A549 treated with GW870086 at 1 μM for 4 hours (cell line): ENCODE measurements at places on chromosomes 2 and 18. TPM values are rescaled to one million over a fixed set of nuclear protein-coding genes. Genes with fewer than 3 reads are reported as not detected.

Gene UGT1A4
- total RNA-seq: not detected in 5 replicates

Gene SLC4A3
- total RNA-seq: 2.0 to 3.4 TPM (median 3.0 TPM) in 5 replicates

Gene FAM117B
- total RNA-seq: 1.8 to 2.4 TPM (median 2.3 TPM) in 5 replicates

Gene NT5DC4
- total RNA-seq: not detected in 5 replicates

Gene CAMKMT
- total RNA-seq: 2.8 to 5.3 TPM (median 3.8 TPM) in 5 replicates

Gene SEMA4F
- 8.1 to 12.2 TPM (median 10.4 TPM) in 5 replicates for total RNA-seq

Gene SLC9A4
- total RNA-seq: not detected in 5 replicates

Gene REG3A
- total RNA-seq: not detected in 5 replicates

Gene HOXD8
- total RNA-seq: 4.4 to 6.2 TPM (median 4.8 TPM) in 5 replicates

Gene MATN3
- 11.4 to 19.0 TPM (median 17.5 TPM) in 5 replicates for total RNA-seq

Gene TLX2
- total RNA-seq: 0.19 to 0.36 TPM (median 0.28 TPM) in 5 replicates

Gene RESP18
- total RNA-seq: not detected in 5 replicates

Gene COBLL1
- total RNA-seq: 3.9 to 5.8 TPM (median 4.6 TPM) in 5 replicates

Gene RND3
- 44.2 to 54.3 TPM (median 48.1 TPM) in 5 replicates for total RNA-seq

Gene POTEI
- total RNA-seq: 0.07 TPM in 1 of 5 replicates, not detected in the others

Gene TMEM169
- total RNA-seq: 0.31 to 0.64 TPM (median 0.42 TPM) in 5 replicates

Gene ANKRD44
- 1.2 to 3.2 TPM (median 2.2 TPM) in 5 replicates for total RNA-seq

Gene ABCB11
- 0.01 to 0.05 TPM (median 0.03 TPM) in 4 of 5 replicates, not detected in the other for total RNA-seq

Gene TXNDC2
- total RNA-seq: 0.08 to 0.22 TPM (median 0.14 TPM) in 4 of 5 replicates, not detected in the other

Gene ABCG8
- not detected in 5 replicates for total RNA-seq

Gene MYL12B
- total RNA-seq: 393 to 421 TPM (median 397 TPM) in 5 replicates

Gene CPO
- not detected in 5 replicates for total RNA-seq

Gene RSAD2
- total RNA-seq: 0.13 to 0.30 TPM (median 0.25 TPM) in 5 replicates

Gene INHA
- total RNA-seq: 0.18 to 0.47 TPM (median 0.36 TPM) in 5 replicates

Gene CELF4
- not detected in 5 replicates for total RNA-seq

Gene M1AP
- not detected in 5 replicates for total RNA-seq

Gene MYO1B
- 46.9 to 66.5 TPM (median 52.4 TPM) in 5 replicates for total RNA-seq

Gene FN1
- total RNA-seq: 166 to 254 TPM (median 186 TPM) in 5 replicates

Gene LOXL3
- total RNA-seq: 0.21 to 0.64 TPM (median 0.37 TPM) in 5 replicates

Gene C2orf66
- 0.12 TPM in 1 of 5 replicates, not detected in the others for total RNA-seq

Gene FHOD3
- total RNA-seq: 2.6 to 3.9 TPM (median 3.3 TPM) in 5 replicates

Gene IL1R2
- 0.72 to 1.9 TPM (median 1.0 TPM) in 5 replicates for total RNA-seq

Gene ASNSD1
- 30.8 to 39.1 TPM (median 37.2 TPM) in 5 replicates for total RNA-seq

Gene REG1B
- total RNA-seq: not detected in 5 replicates

Gene ZNF638
- 58.3 to 76.1 TPM (median 60.9 TPM) in 5 replicates for total RNA-seq

Gene THSD7B
- not detected in 5 replicates for total RNA-seq

Gene IL36G
- total RNA-seq: 0.13 TPM in 1 of 5 replicates, not detected in the others

Gene DNAJC5G
- not detected in 5 replicates for total RNA-seq

Gene NAB1
- 26.2 to 42.9 TPM (median 40.0 TPM) in 5 replicates for total RNA-seq

Gene SLC5A7
- not detected in 5 replicates for total RNA-seq

Gene GREB1
- total RNA-seq: 1.7 to 3.7 TPM (median 3.0 TPM) in 5 replicates

Gene FAHD2B
- total RNA-seq: 10.4 to 11.9 TPM (median 11.6 TPM) in 5 replicates

Gene SRD5A2
- total RNA-seq: 0.02 to 0.06 TPM (median 0.05 TPM) in 4 of 5 replicates, not detected in the other

Gene SULT1C2
- total RNA-seq: 0.29 to 0.85 TPM (median 0.62 TPM) in 5 replicates
